CD4-positive, alpha-beta T cell treated with Interleukin-17A for 1 hour (primary cell): ENCODE measurements at places on chromosomes 7 and 10.

GRCh38 chr10:44968500-44969400 lies 9.1 kb downstream of the RASSF4 start:
- peak; percentile 50 for DNase-seq

DNA sequence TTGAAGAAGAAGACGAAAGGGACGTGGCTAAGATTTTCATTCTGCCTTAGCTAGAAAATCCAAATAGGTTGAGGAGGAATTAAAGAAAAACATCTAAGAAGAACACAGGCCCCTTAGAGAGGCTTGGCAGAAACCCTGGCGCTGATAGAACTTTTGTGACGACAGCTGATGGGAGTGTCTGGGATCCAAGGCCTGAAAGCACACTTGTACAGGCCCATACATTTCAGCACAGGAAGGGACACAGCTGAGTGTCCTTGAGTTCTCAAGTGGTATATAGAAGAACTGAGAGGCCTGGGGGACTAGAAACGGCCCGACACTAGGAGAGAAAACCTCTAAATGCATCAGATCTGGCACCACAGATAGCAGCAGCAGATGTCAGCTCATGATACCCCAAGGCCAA lies 39.5 kb downstream of the PRPS1L1 start:
- DNase-seq: no peak

DNA sequence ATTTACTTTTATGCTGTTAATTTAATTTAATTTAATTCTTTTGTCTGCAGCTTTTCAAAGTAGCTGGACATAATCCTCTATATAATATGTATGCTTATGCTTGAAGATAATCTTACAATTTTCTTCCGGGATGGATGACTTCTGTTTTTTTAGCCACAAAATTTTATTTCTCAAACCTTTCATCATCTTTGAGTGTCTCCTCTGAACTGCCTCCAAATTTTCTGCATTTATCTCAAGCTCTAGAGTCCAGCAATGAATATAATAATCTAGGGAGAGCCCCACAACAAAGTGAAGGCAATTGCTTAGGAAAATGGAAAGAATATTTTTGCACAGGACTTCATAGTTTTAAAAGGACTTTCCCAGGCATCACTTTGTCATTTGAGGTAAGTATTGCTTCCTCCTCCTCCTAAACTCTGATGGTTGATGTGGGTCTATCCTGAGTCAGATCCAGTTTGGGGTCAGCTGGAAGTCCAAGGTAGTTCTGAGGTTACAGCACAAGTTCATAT lies 53.7 kb upstream of the FAM3C start:
- DNase-seq: no peak

- no peak for DNase-seq
These were observed 14.1 kb downstream of the BRI3 start for GRCh38 chr7:98295467-98296192.

DNA sequence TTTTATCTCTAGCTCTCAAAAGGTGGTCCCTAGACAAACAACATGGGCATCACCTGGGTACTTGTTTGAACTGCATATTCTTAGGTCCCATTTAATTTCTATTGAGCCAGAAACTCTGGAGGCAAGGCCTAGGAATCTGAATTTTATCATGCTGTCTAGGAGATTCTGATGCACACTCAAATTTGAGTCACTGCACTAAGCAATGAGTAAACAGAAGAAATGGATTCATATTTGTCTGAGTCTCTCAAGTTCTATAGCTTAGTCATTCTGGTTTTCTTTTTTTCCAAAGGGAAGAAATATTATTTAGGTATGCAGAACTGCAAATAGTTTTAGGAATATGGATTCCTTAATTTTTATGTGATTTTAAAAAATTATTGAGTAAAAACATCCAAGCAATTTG lies 185.5 kb downstream of the SEMA3A start:
- no peak for DNase-seq

DNA sequence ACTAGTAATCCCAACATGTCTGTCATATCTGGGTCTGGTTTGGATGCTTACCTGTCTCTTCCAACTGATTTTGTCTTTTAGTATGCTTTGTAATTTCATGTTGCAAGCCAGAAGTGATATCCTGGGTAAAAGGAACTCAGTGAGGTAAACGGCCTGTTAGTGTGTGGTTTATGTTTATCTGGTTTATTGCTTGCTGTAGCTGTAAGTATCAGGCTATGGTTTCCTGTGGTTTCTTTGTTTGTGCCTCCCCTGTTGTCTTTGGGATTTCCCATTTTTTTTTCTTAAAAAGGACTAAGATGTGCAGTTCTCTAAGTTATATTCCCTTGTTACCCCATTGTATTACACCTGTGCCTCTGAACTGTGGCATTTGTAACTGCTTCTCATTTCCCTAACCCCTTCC lies 323.5 kb upstream of the POM121L12 start:
- no peak for DNase-seq

DNA sequence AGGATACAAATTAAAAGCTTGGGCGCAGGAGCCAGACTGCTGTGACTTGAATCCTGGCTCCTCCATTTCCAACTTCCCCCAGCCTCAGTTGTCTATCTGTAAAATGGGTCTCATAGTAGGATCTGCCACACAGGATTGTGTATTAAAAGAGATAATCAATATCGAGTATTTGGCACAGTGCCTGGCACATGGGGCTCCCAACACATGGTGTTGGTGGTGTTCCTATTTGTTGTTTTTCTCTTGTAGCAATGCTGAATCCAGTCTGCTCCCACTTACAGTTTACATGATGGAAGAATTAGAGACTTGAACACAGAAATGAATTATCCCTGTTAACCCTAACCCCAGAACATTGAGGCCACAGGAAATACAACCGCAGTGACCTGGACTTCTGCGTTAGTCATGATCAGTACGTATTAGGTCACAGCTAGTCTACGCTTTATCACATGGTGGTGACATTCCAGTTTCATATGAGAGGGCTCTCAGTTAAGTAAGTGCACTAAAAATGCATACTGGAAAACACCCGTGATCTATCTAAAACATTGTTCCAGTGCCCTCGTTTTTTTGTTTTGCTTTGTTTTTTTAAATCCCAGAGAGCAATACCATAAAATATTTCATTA lies 169.5 kb upstream of the KLF14 start:
- peak; percentile 52 for DNase-seq

- DNase-seq: no peak
These were observed 287.0 kb upstream of the CDC14C start for GRCh38 chr7:48637382-48637781.

DNA sequence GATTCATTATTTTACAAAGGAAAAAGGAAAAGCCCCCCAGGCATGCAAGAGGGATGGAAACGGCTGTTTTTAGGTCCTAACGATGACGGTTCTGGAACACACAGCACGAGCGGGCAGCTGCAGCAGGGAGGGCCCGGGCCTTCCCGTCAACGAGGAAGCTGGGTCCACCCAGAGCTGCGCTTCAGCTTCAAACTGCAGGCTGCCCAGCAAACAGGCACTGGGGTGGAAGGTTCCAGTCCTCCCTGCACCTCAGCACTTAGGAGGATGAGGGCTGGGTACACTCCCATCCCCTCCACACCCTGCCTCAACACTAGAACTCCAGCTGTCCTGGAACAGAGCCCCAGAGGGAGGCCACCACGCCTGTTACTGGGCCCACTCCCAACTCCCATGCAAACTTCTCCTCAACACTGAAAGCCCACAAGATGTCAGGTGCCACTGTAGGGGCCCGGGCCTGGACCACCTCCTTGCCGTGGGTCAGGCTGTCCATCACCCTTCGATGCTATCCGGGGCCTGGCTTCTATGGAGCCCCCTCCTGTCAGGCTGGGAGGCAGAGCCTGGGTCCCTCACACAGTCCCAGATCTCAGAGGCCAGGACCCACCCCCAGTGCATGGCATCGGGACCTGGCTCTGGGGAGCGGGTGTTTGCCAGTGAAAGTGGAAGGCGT lies 33.0 kb downstream of the PAPOLB start:
- DNase-seq: no peak

DNA sequence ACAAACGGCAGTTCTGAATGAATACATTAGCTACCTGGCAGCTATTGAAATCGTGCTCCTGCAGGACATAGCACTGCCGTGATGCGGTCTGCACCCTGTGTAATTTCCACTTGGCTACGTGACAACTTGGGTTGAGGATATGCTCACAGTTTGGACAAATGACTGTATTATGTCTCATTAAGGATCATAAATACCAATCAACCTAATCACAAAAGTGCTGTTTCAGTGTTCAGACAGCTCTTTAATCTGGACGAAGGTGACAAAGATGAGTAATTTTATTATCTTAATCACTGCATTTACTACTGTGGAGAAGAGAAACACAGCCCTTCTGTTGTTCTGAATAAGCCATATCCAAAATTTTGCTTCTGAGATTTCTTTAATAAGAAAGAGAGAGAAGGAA lies 210.8 kb upstream of the PFKP start:
- DNase-seq: no peak

- no peak for DNase-seq
These were observed 36.7 kb downstream of the IRF5 start for GRCh38 chr7:128974241-128974934.

DNA sequence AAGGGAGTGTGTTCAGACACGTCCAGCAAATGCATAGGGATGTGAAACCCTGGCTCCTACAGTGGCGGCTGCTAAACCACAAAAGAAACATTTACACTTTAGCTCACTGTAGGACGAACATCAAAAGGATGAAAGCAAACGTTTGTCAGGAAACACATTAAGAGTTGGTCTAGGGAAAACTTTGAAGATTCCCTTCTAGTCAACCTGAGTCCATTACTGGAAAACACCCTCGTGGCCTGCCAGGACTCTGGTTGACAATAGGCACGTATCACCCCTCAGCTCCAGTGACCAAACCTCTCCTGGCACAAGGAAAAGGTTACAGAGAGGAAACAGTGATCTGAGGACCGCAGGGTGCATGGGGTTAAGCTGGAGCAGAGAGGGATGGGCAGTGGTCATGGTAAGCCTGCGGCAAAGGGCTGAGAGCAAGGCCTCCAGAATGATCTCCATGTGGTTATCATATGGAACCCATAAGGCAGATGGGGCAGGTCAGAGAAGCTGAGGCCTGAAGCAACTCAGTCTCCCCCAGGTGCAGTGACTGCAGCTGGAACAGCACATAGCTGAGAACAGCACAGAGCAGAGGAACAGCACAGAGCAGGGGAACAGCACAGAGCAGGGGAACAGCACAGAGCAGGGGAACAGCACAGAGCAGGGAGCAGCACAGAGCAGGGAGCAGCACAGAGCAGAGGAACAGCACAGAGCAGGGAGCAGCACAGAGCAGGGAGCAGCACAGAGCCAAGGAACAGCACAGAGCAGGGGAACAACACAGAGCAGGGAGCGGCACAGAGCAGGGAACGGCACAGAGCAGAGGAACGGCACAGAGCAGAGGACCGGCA lies 49.9 kb downstream of the CHST15 start:
- peak; percentile 15 for DNase-seq

DNA sequence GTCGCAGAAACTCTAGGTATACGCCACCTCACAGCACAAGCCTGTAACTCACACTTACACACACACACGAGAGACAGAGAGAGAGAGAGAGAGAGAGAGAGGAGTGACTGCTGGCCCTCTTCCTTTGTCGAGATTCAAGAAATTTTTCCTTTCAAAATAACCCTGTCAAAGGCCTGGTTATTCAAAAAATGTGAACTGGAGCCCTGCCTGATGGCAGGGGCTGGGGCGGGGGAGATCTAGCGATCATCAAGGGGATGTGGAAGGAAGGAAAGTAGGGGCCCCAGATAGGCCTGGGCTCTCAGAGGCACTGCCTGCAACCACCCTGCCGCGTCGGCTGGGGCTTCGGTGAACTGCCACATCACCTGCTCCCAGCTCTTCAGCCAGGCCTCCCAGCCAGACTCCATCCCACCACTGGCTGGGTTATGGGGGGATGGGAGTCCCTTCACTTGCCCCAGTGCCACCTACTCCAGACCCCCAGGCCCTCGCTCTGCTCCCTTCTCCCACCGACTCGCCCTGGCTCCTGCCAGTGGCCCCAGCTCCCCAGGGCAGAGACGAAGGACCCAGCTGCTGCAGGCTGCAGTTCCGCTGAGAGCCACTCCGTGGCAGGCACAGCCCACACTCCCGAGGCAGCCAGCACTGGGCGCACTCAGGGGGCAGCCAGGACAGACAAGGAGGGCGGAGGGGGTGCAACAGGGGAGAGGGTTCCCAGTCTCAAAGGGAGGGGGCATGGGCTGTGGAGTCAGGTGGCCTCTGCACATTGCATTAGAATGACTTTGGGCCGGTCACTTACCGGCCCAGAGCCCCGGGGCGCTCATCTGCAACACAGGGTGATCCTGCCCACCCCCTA lies 15.3 kb downstream of the KCNH2 start:
- peak; percentile 66 for DNase-seq

GRCh38 chr7:24992314-24992713 lies 12.3 kb upstream of the OSBPL3 start:
- no peak for DNase-seq

- no peak for DNase-seq
These were observed 38.5 kb downstream of the VIPR2 start for GRCh38 chr7:159105832-159106811.

GRCh38 chr10:79096514-79096913 lies 27.7 kb downstream of the ZMIZ1 start:
- DNase-seq: no peak

DNA sequence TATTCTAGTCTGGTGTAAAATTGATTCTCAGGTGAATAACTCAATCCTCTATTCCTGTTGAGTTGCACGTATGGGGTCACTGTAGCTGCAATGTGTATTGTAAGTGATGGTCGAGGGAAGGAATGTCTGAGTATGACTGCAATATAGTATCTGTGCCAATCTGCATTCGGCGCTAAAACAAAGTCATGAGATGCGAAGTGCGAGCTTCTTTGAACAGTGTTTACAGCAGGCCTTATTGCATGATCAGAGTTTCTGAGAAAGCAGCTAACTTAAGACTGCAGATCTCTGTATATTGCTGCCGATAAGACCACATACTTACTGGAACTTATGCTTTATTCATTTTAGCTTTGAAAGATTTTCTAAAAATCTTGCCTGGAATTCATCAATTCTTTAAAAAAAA lies 341.7 kb upstream of the BMPER start:
- no peak for DNase-seq

DNA sequence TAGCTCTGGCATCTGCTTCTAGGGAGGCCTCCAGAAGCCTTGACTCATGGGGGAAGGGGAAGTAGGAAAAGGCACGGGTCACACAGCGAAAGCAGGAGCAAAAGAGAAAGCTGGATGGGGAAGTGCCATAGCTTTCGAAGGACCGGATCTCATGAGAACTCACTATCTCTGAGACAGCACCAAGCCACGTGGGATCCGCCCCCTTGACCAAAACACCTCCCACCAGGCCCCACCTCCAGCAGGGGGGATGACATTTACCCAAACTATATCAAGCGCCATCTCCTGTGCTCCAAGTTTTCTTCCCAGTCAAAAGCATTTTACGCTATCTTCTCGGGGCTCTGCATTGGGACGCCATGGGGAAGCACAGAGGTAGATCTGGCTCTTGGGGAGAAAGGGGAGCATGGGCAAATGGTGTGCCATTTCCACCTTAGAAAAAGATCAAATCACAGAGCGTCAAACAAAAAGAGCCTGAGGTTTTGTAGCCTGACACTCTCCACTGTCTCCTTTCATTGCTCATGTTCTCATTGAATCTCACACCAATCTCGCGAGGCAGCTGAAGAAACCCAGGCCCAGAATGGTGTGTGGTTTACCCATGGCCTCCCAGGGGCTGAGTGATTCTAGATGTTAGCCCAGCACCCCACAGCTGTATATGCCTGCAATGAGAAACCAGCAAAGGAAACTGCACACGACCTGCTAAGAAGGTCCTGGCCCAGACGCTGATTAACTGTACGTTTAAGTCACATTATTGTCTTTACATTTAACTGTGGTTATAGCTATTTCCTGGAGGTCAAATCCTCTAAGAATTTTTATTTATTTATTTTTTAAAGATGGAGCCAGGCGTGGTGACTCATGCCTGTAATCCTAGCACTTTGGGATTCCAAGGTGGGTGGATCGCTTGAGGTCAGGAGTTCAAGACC lies 8.1 kb upstream of the OLAH start:
- DNase-seq: peak; percentile 7
